DND-41 (cell line): ENCODE measurements at places on chromosomes 5 and 9.

GRCh38 chr5:99187611-99188010 lies 258.8 kb upstream of the CHD1 start:
- no peak for DNase-seq
- no peaks in the 10 kb centered on the region for H3K4me1 ChIP-seq
- H3K27ac ChIP-seq = no peak overlapping the region
- no peaks in the 10 kb centered on the region for H3K36me3 ChIP-seq
- no peaks in the 10 kb centered on the region for H3K27me3 ChIP-seq

GRCh38 chr5:139287890-139288635 lies 5.5 kb upstream of the MATR3 start:
- H3K36me3 ChIP-seq = peaks cover 25% of the 10 kb centered on the region
- no peak overlapping the region for H3K27ac ChIP-seq
- no peak for DNase-seq
- H3K27me3 ChIP-seq = no peaks in the 10 kb centered on the region
- H3K4me1 ChIP-seq = peaks cover 4% of the 10 kb centered on the region

DNA sequence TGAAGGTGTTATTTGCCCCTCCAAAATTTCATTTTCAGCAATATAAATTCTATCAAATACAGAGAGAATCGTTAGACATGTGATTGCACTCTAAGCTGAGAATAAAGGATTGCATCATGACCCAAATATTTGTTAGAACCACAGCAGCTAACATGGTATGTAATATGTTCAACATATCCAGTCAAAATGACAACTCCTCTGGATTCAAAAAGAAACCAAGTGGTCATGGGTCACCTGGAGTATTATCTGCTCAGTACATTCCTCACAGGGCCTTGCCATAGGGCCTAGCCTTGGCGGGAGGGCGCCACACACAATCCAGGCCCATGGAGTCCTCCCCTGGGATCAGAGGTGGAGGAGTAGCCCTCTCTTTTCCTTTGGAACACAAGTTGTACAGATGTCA lies 179.2 kb downstream of the HSD17B3 start:
- no peak for DNase-seq
- no peak overlapping the region for H3K4me3 ChIP-seq
- no peaks in the 10 kb centered on the region for H3K27me3 ChIP-seq
- H3K4me1 ChIP-seq = no peaks in the 10 kb centered on the region; the same call in 1 of the 2 replicates
- no peaks in the 10 kb centered on the region for H3K36me3 ChIP-seq

- H3K36me3 ChIP-seq = no peaks in the 10 kb centered on the region
- H3K27ac ChIP-seq = no peak overlapping the region
- H3K4me1 ChIP-seq = no peaks in the 10 kb centered on the region
- no peak overlapping the region for H3K4me3 ChIP-seq
Observed at GRCh38 chr9:15220658-15221318, 86.2 kb downstream of the TTC39B start.

DNA sequence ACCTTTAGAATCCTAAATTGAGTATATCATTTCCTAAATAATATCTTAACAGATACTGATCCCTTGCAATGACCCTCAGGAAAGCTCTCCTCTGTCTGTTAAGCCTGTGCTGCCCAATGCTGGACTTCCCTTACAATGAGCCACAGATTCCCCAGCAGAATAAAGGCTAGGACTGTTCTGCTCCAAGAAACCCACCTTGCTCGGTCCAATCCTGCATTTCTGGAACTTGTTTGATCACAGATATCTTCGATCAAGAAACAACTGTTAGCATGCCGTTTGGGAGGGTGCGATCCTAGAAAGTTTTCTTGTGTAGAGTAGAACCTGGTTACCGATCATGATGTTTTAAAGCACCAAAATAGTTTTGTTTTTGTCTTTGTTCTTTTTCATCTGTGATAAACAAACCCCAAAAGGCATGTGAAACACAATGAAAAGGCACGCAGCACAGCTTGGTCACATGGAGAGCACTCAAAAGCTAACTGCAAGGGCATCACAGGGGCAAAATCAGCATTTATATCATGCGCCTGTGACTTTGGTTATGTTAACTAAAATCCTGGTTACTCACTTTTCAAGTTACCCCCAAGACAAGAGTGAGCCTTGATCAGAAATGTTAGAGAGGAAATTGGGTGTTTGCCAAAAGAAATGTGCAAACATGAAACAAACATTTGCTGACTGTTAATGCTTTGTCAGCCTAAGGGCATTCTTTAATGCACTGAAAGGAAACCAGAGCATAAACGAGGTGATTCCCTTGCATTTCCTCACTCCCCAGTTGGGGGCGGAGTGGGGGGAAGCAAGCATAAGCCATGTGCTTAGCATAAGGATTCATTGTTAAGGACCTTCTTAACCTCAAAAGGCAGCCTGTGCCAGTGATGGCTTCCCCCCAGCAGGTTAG lies 61.9 kb upstream of the ADAMTS16 start:
- peaks cover 30% of the 10 kb centered on the region for H3K27me3 ChIP-seq
- no peak overlapping the region for H3K27ac ChIP-seq
- no peak for DNase-seq
- H3K36me3 ChIP-seq = no peaks in the 10 kb centered on the region

GRCh38 chr5:141513627-141514329 lies 24.9 kb downstream of the PCDHGC5 start:
- no peak overlapping the region for H3K27ac ChIP-seq
- H3K36me3 ChIP-seq = peaks cover 64% of the 10 kb centered on the region
- no peak overlapping the region for H3K4me3 ChIP-seq
- H3K4me1 ChIP-seq = no peaks in the 10 kb centered on the region
- no peaks in the 10 kb centered on the region for H3K27me3 ChIP-seq

DNA sequence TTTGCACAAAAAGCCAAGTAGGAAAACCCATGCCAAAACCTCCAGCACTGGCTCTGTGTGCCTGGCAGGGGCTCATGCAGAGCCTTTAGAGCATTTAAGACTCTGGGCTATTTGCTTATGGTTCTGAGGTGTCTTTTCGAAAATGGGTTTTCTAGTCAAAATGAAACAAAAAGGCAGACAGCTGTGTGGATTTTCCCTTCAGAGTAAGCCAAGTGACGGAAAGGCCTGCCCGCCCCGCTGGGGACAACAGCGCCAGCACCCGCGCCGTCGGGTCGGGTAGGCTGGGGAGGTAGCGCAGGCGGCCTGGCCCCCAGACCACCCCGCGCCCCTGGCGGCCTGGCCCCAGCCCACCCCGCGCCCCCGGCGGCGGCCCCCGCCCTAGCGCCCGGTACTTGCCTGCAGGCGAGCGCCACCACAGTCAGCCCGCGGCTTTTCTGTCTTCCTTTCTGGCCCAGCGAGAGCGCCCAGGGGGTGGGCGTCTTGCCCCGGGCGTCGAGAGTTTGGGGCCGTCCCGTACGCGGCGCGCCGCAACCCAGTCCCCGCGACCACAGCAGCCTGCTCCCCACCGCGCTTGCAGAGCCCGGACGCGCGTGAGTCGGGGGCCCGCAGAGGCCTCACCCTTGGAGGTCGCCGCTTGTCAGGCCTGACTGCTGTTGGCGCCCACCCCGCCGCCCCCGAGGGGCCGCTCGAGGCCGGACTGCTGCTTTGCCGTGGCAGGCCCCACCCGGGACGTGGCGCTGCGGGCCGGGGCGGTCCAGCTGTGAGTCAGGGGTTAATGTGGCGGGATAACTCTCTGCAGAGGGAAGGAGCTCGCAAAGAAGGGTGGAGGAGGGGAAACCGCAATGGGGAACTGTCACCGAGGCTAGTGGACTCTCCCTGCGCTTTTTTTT lies at the start of gene TICAM2:
TSS of gene TICAM2 (minus strand) at position 779 of the 890 bp plus-strand sequence. CDS start 21,223 bp downstream, outside the sequence.
- no peak within 1 kb of the TSS for H3K4me3 ChIP-seq
- DNase-seq = no peak
- no peak within 1 kb of the TSS for H3K27ac ChIP-seq
- no peaks in the 10 kb centered on the region for H3K27me3 ChIP-seq

GRCh38 chr5:131986161-131986912 lies 25.1 kb downstream of the ACSL6 start:
- H3K27ac ChIP-seq = no peak overlapping the region
- peaks cover 6% of the 10 kb centered on the region for H3K27me3 ChIP-seq
- DNase-seq = no peak
- H3K4me3 ChIP-seq = no peak overlapping the region
- no peaks in the 10 kb centered on the region for H3K4me1 ChIP-seq
- H3K36me3 ChIP-seq = no peaks in the 10 kb centered on the region

DNA sequence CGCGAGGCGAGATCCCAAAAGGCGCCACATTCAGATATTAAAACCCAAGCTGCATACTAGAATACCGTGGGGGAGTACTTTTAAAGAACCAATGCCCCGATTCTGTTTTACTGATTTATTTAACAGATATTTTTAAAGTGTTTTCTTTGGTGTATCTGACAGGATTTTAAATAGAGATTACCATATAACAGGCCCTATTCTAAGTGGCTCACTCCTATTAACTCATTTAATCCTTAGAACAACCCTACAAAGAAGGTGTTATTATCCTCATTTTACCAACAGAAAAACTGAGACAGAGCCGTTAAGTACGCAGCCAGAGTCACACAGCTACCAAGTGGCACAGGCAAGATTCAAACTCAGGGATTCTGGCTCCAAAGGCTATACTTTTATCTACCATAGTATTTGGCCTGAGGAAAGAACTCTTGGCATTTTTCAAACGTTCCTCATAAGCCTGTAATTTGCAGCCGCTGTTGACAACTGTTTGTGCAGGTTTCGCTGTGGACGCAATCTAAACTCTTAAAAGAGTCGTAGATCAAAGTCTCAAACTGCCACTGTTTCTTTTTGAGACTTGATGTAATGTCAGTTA lies 550 bp upstream of the TMEM245 start:
- H3K27ac ChIP-seq = peak overlapping the region; percentile 93
- H3K27me3 ChIP-seq = no peaks in the 10 kb centered on the region
- peak overlapping the region; percentile 53 for H3K4me3 ChIP-seq
- no peak for DNase-seq
- peaks cover 24% of the 10 kb centered on the region for H3K36me3 ChIP-seq
- H3K4me1 ChIP-seq = peaks cover 63% of the 10 kb centered on the region

DNA sequence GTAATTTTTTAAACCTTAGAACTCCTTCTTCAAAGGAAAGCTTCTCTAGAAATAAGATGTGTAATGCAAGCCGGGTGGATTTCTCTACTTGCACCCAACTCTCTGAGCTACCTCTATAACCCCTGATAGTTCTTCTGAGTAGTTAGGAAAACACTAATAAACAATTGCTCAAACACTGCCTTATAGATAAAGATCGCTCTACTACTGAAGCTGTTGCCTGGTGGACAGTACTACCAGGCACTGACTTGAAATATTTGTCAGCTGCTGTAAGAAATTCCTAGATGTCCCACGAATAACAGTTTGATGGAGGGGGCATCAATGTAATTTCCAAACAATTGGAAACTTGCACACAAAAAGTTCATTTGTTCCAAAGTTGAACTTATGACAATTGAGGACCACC lies 42.0 kb downstream of the NR3C1 start:
- H3K4me1 ChIP-seq = peaks cover 56% of the 10 kb centered on the region
- peak overlapping the region; percentile 4; the same call in 1 of the 2 replicates for H3K27ac ChIP-seq
- DNase-seq = no peak

DNA sequence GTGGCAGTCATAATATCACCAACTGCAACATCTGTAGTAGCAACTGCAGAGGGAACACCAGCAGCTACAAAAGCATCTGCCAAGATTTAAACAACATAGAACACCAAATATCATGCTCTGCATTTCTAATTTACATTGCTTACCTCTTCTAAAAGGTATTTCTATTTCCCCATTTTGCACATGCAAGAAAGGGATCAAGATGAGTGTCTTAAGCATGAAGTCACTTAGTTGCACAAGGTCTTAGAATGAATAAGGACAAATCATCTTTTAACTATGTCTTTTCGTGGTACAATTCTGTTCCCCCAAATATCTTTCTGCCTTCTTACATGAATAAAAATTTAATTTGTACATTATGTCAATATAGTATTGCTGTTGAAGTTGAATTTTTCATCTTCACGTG lies 1746.4 kb downstream of the EFNA5 start:
- no peak for DNase-seq
- H3K27ac ChIP-seq = no peak overlapping the region
- H3K27me3 ChIP-seq = no peaks in the 10 kb centered on the region
- no peaks in the 10 kb centered on the region for H3K4me1 ChIP-seq
- H3K4me3 ChIP-seq = no peak overlapping the region

DNA sequence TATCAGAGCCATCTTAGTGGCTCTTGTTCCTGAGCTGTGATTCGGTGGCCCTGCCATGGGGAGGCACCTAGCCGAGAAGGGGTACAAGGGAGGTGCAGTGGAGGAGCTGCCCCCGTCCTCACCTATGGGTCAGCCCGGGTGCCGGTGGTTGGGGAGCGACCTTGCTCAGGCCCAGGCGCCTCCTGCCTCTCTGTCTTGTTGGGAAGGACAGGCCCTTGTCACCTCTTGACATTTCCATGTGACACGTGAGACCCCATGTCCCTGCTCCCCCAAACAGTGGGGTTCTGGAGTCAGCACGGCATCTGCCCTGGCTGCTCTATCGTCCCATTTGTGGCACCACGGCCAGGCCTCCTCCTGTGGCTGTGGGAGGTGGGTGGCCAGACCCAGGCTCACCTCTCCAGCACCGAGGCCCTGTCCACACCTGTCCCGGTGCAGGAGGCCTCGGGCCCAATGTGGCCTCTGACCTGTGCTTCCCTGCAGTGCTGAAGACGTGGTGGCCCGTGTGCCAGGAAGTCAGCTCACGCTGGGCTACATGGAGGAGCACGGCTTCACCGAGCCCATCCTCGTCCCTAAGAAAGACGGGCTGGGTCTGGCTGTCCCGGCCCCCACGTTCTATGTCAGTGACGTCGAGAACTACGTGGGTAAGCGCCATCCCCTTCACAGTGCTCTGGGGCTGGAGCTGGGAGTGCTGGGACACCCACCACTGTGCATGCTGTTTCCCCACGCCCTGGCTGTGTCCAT lies 68.9 kb downstream of the PHF2 start:
- peaks cover 67% of the 10 kb centered on the region for H3K36me3 ChIP-seq
- no peak overlapping the region for H3K27ac ChIP-seq
- no peaks in the 10 kb centered on the region for H3K4me1 ChIP-seq
- H3K4me3 ChIP-seq = no peak overlapping the region
- DNase-seq = no peak
